ENCODE measurements at places on chromosomes 2 and 18.

DNA sequence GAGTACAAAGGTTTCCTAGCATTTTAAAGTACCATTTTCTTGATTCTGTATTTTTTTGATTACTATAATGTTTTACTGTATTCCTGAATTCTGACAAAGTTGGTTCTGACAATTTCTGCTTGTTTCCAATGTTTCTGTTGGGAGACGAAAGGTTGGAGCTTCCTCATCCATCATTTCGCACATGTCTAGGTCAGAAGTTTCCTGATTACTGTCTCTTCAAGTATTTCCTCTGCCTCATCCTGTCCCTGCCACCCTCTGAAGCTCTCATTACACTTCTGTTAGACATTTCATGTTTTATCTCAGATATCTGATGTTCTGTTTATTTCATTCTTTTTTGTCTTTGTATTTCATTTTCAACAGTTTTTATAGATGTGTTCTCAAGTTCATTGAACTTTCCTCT, 895.8 kb downstream of the TSN start:
- no peak for DNase-seq

DNA sequence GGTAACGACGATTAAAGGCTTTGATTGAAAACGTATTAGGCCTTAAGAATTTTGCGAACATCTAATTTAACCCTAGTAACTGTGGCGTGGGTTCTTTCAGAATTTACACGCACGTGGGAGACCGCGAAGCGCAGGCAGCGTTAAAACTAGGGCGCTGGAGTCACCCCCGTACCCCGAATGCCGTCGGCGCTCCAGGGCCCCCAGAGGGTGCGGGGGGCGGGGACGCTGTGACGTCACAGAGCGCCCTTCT, 673 bp upstream of the SMCHD1 start:
- peak; percentile 80 for DNase-seq

DNA sequence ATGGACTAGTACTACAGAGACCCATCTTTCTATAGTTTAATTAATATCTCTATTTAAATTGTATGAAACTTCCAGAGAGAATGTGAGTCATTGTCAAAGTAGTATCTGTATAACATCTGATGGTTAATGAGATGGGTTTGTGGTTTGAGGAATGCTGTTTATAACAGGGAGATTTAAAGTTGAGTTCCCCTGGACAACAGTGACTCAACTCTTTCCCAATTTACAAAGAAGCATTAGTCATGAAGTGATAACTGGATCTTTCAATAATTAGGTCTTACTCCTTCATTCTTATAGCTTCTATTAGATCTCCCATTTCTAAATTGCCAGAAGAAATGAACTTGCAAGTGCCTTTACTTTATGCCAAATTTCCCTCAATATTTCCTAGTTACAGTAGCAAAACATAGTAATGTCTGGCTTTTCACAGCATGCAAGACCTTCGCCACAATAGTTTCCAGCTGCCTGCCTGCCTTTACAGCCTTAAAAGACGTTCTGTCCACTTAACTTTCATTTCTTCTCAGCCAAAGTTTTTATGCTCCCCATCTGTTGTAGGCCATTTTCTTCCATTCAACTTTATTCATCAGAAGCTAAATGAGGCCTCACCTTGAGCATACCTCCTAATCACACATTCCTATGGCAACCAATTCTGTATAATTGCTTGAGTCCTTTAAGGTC, 47.7 kb upstream of the WDR75 start:
- DNase-seq = no peak

DNA sequence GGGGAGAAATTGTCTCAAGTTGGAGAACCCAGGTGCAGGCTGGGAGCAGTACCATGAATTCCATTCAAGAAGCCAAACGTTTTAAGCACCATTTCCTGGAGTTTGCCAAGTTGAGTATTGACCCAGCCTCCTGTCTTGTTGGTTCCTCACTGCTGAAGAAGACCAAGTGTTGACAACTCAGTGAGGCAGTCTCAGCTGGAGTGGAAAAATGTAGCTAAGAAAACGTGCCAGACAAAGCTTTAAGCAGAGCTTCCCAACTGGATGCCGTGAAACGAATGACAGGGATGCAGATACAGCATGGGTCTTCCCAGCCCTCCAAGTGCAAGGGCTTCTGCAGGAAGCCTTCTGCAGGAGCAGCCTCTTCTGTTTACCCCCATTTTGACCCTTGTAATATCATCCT, 778 bp upstream of the INPP1 start:
- no peak for DNase-seq

GRCh38 chr2:220499225-220499624, 871.8 kb downstream of the SLC4A3 start:
- no peak for DNase-seq

DNA sequence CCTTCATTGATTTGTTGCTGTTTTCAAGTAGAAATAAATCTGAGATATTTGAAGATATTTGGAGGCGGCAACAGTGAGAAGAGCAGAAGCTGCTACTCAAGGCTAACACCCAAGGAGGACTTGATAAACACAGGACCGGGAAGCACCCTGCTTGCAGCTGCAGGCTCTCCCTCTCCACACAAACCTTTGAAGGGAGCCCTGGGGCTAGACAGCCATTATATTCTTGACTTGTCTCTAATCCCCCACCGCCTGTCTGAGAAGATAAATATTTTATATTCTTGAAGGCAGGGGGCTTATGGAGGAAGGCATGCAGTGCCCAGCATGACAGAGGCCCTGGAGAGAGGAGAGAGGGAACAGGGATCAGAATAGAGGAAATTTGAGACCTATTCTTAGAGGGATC, 50.9 kb upstream of the SMAD2 start:
- DNase-seq = no peak

DNA sequence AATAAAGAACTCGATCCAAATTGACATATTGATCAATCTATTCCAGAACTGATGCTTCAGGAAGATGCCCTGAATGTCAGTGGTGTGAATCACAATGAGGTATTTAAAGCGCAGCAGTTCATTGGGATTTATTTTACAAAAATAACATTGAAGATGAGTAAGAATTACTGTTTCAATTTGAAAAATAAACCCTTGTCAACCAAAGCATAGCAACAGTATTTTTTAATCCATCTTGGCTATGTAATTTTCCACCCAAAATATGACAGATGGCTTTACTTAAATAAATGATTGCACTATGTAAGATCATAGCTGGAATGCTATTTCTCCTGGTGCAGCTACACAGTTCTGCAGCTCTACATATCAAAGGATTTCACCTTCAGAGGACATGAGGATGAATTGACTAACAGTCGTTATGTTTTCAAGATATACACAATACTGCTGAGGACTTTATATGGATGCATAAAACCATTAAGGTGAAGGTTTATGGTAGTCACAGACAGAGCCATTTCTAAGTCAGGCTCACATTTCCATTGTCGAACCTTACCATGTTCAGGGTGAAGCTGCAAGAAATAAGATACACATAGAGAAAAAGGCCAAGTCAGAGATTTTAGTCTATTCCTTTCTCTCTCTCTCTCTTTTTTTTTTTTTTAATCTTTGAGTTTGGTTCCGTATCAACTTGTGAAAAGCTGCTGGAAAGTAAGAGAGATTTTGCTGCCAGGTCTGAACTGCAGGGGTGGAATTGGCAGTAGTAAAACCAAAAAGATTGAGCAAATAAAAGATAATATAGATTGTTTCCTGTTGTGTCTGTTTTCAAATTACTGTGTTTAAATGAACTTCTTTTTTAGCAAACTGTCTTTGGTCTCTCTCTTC, 398.0 kb upstream of the CDH20 start:
- DNase-seq = no peak

GRCh38 chr2:2269426-2269825, 61.6 kb downstream of the MYT1L start:
- no peak for DNase-seq

DNA sequence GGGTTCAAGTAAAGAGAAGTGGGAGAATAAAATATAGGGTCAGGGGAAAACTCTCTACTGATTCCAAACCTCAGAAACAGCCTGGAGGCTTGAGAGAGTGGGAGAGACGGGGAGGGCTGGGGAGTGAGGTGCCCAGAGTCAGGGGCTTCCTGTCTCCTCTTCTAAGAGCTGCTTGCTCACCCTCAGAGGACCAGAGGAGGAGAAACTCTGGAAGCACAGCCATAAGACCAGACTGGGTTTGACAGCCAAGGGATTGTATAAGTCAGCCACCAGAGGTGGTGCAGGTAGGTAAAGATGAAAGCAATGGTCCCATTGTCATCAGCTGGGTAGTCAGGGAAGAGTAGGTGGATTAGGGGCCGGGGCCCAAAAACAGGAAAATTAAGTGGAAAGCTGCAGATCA, 259.4 kb downstream of the TNS1 start:
- DNase-seq = no peak

GRCh38 chr18:4639628-4640310, 184.7 kb upstream of the DLGAP1 start:
- no peak for DNase-seq

DNA sequence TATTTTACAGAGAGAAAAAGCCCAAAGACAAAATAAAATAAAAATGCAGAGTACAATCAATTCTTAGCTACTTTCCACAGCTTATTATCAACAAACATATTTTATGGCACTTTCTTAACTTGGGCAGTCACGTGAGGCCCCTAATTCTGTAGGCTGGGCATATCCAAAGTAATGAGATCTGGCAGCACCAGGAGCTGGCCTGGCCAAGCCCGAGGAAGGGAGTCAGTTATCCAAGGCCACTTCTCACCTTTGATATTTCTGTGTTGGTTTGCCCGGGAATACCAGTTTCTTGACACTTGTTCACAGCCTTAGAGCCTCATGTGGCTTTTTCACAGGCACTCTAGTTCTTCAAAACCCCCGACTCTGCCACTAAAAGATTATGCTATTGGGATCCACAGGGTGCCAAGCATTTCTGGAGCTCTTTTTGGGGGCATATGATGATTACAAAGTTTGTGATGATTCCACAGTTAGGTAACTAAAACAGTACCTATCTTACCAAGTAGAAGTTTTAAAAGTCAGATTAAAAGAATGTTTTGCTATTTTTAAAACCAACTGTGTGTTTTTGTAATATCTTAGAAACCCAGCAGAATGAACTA, 90.4 kb downstream of the MEP1B start:
- DNase-seq = no peak

GRCh38 chr2:182761903-182762302, 45.8 kb downstream of the DNAJC10 start:
- no peak for DNase-seq

DNA sequence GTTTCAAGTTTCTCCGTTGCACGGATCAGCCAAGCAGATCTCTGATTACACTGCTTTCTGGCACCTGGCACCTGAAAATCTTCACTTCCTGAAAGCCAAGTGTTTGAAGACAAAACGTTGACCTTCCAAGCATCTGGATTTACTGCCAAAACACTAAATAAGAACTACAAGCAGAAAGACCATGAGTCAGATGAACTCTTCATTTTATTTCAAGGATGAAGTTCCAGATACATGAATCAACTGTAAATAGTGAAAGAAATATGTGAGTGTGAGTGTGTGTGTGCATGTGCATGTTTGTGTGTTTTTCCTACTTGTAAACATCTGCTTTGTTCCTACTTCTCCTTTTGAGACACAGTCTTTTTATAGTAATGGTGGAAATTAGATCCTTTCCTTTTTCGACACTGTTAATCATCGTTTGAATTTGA, 60.0 kb upstream of the DTNA start:
- DNase-seq = no peak

- DNase-seq = no peak
These were observed 34.2 kb upstream of the NPAS2 start for GRCh38 chr2:100785626-100786296.

GRCh38 chr2:119491776-119492525, 32.3 kb downstream of the SCTR start:
- DNase-seq = no peak

DNA sequence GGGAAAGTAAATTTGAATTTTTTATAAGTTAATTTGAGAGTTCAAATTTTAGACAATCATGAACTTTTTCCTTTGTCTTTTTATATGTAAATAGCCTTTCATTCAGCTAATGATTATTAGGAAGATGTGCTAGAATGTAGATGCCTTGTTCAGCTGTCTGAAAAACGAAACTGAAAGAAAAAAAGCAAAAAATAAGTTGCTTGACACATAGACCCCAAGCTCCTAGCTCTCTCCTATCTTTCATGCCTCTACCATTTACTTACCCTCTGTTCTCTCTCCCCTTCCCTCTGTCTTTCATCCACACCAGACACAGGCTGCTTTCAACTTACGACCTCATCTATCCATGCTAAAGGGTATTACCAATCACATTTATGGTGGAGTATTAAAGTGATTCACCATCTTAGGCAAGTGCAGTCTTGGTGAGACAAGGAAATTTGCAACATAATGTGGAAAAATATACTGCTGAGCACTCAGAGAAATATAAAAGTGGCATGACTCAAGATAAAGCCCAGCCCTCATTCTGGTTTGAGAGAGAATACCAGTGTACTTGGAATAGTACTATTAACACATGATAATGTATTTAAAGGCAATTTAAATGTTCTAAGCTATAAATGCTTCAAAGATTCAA, 425.6 kb downstream of the SUCLG1 start:
- no peak for DNase-seq

DNA sequence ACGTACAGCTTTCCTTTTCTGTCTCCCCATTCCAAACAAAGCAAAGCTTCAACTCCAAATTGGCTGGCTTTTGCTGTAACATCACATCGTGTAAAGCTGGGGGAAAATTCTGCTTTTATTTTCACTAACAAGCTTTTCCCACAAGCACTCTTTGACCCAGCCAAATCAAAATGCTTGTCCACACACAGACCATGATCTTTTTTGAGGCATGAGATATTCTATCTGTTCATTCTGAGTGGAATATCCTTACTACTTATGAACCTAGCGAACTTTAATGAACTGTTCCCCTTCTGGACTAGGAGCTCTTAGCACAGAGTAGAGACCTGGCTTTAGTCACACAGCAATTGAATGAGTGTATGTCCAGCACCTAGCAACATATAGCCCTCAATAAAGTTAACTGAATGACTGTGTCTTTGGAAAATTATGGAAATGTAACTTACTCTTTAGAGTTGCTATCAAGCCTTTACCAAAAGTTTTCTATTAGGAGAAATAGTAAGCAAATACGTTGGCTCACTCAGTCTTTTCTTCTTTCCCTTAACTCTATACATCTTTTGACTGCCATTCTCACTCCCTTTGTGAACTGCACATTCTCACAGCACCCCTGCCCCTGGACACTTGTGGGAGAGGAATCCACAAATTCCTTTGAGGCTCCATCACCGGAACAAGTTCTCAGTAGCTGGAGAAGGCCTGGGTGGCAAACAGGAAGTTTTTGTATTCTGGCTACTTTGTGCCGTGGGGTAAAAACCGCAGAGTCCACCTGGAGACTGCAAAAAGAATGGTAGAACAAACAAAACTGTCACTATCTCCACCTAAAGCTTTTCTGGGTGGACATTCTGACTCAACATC, 1.3 kb upstream of the UBE2E3 start:
- DNase-seq = no peak

GRCh38 chr2:235970204-235971040, 197.8 kb downstream of the GBX2 start:
- DNase-seq = no peak

GRCh38 chr18:32596501-32596900, 125.8 kb upstream of the GAREM1 start:
- no peak for DNase-seq

DNA sequence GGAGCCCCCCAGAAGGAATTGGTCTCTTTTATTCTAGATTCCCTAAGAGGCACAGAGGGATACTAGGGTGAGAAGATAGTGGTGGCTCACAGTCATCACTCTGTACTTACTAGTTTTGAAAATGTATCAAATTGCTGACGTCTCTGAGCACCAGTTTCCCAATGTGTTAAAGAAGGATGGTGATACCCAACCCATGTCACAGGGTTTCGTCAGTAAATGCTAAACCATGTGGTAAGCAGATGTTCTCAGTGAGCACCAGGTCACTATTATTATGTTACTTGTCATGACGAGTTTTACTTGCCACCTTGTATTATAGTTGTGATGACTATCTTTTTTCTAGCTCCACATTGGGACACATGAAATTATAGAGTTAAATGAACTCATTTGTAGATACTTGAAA, 54.7 kb downstream of the NEDD4L start:
- no peak for DNase-seq

GRCh38 chr2:212646698-212647366, 108.2 kb upstream of the ERBB4 start:
- DNase-seq = no peak

All from stimulated activated CD4-positive, alpha-beta T cell treated with anti-CD3 and anti-CD28 coated beads, Interleukin-4, amount 100 ng/mL, for 4 hours (primary cell).